ENCODE measurements at places on chromosomes 5 and 9.

DNA sequence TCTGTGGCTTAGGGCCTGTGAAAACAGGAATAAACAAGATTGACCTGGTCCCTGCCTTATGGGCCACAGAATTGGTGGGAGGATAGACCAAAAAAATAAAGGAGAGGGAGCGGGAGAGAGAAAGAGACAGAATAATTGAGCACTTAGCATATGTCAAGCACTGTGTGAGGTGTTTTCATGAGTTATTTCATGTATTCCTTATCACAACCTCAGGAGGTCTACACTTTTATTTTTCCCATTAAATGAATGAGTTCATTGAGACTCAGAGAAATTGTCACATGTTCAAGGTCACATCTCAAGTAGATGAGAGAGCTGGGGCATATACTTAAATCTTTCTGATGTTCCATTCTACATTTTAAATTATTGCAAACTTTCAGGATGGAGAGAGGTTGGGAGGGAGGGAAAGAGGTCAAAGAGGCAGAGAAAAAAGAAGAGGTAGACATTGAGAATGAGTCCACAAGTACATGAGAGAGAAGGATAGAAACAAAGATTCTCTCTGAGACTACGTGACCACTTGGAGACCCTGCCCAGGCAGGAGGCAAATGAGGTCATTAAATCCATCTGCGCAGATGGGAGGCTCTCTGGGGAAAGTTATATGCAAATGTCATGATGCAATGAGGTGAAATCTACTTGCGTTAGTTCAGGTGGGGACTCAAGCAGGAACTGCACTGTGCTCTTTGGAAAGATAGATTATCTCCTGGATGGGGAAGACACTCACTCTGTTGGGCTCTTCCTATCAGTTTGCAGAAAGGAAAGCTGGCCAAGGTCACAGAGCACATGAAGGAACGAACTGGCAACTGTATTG, 241.5 kb downstream of the PAPPA start:
- DNase-seq = no peak

- DNase-seq = no peak
Observed at GRCh38 chr5:56286015-56286884, 53.1 kb upstream of the ANKRD55 start.

DNA sequence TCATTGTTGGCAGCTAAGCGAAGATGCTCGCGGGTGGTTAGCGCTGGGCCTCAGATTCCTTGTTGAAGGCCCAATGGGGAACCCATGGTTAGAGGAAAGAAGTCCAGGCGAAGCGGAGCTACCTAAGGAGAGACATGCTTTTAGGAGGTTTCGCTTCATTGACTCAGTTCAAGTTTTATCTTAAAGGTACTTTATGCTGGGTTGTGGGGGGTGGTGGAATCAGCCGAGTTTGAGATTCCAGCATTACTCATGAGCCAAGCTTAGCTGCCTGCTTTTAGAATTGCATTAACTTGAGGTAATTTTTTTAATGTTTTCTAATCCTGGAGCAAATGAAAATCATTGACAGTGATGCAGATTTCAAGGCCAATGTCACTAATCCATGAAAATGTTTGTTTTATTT, 16.1 kb downstream of the MEGF10 start:
- no peak for DNase-seq

- no peak for DNase-seq
Observed at GRCh38 chr5:16754601-16755000, 137.8 kb upstream of the RETREG1 start.

- DNase-seq = no peak
Observed at GRCh38 chr9:92740009-92740408, 24.6 kb downstream of the BICD2 start.

DNA sequence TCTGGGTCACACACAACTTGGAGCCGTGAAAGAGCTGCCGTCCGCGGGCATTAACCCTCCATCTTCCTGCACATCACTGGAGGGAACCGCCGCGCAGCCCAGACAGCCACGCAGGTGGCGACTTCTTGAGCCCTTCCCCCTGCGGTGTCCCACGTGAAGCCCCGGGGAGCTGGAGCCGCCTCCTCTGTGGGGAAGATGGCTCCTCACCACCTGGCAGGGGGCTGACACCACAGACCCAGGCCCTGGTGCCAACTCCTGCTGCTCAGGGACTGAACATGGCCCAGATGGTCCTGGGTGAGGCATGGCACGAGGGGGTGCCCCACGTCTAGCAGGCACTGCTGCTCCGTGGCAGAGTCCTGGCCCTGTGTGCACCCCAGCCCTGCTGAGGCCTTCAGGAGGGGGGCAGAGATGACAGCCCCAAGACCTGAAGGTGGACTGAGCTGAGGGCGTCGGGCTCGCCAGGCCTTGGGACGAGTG, 38.9 kb downstream of the NDUFS6 start:
- DNase-seq = no peak

- no peak for DNase-seq
Observed at GRCh38 chr9:130936285-130937117, 2.5 kb downstream of the FIBCD1 start.

- DNase-seq = no peak
Observed at GRCh38 chr9:2116073-2116472, 100.9 kb downstream of the SMARCA2 start.

DNA sequence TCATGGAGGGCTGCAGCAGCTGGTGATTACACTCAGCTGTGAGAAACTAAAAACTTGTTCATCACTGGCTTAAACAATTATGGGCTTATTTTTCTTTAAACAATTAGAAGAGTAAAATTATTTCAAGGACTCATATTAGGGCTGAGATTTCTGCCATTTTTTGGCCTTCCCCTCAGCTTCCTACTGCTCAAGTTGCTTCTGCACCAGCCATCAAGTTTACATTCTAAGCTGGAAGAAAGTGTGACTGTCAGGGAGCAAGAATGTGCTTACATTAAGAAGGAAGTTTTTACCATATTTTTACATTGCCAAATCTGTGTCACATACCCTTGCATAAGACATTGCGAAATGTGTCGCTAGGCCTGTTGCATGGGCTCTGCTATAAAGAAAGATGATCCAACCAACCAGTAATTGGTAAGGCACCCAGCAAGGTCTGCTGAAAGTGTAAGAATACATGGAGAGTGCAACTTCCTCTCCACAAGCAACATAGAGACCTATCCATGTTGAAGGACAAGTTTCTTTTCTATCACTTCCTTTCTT, 260.3 kb upstream of the CDH10 start:
- no peak for DNase-seq

- no peak for DNase-seq
Observed at GRCh38 chr5:141485321-141486055, 658 bp downstream of the PCDHGC4 start.

GRCh38 chr9:106450549-106450948, 412.4 kb upstream of the ZNF462 start:
- no peak for DNase-seq

- no peak for DNase-seq
Observed at GRCh38 chr9:89465001-89465451, 32.9 kb downstream of the SEMA4D start.

- DNase-seq = no peak
Observed at GRCh38 chr5:1541702-1542400, 18.1 kb upstream of the LPCAT1 start.

- no peak for DNase-seq
Observed at GRCh38 chr5:158143081-158143480, 284.1 kb upstream of the CLINT1 start.

DNA sequence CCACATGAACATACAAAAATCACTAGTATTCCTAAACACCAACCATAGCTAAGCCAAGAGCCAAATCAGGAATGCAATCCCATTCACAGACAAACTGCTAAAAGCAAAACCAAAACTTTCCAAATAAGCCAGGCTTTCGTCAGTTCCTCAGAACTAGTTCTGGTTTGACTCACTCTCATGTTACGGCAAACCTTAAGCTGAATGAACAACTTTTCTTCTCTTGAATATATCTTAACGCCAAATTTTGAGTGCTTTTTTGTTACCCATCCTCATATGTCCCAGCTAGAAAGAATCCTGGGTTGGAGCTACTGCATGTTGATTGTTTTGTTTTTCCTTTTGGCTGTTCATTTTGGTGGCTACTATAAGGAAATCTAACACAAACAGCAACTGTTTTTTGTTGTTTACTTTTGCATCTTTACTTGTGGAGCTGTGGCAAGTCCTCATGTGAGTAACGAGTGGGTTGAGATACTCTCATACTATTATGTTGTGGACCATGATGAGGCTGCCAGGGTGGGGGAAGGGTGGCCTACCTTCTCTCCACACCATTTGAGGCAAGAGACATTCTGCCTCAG, at the start of gene PDCD1LG2:
PDCD1LG2 (plus strand) TSS at position 172 of the 572 bp plus-strand sequence. CDS start 12,016 bp downstream, outside the sequence.
- DNase-seq = no peak

GRCh38 chr5:98463676-98464075, 309.8 kb upstream of the RGMB start:
- DNase-seq = no peak

GRCh38 chr5:67341478-67341877, 144.9 kb upstream of the CD180 start:
- no peak for DNase-seq

DNA sequence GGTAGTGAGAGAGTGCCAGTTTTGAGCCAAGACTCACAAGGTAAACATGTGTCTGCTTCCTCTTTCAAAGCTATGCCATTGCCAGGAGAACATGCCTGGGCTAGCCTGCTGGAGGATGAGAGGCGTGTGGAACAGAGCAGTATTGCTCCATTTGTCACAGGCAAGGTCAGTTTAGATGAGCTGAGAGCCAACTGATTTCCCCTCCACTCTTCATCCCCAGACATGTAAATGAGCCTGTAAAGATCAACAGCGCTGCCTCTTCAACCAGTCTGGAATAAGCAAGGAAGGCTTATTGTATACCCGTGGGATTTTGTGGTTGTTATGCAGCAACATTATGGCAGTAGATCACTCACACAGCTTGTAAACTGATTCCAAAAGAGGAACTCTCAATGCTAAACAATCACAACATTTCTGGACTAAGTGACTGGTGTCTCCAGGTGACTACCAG, 8.2 kb upstream of the GDNF start:
- DNase-seq = no peak

- no peak for DNase-seq
Observed at GRCh38 chr5:128199104-128199503, 115.5 kb downstream of the SLC12A2 start.

- DNase-seq = no peak
Observed at GRCh38 chr5:65704621-65705239, 17.2 kb downstream of the SGTB start.

GRCh38 chr5:117107859-117108258, 533.2 kb upstream of the SEMA6A start:
- DNase-seq = no peak

- no peak for DNase-seq
Observed at GRCh38 chr5:150632305-150633160, 7.9 kb upstream of the SYNPO start.

DNA sequence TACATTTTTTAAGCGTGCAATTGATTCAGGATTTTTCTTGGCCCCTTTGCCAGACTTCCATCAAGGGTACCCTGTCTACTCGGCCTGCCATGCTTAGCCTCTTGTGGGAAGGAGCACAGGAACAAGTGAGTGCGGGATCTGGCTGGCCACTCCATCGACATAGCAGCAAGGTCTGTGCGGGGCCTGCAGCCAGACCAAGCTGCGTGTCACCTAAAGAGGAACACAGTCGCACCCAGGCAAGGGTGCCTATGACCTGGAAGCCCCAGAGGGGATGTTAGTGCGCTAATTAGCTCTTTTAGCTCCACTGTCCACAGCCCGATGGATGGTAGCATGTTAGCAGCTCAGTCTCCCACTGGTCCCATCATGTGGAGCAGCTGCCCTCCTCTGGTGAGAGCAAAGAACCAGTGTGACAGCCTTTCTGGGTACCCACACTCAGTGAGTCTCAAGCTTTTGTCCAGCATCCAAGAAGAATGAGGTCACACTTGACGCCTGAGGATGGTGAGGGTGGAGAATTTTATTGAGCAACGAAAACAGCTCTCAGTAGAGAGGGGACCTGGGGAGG, 38.7 kb downstream of the FTMT start:
- DNase-seq = no peak

- no peak for DNase-seq
Observed at GRCh38 chr5:109788596-109788995, 98.9 kb downstream of the MAN2A1 start.

- no peak for DNase-seq
Observed at GRCh38 chr5:81895307-81895706, 76.5 kb upstream of the ATG10 start.

DNA sequence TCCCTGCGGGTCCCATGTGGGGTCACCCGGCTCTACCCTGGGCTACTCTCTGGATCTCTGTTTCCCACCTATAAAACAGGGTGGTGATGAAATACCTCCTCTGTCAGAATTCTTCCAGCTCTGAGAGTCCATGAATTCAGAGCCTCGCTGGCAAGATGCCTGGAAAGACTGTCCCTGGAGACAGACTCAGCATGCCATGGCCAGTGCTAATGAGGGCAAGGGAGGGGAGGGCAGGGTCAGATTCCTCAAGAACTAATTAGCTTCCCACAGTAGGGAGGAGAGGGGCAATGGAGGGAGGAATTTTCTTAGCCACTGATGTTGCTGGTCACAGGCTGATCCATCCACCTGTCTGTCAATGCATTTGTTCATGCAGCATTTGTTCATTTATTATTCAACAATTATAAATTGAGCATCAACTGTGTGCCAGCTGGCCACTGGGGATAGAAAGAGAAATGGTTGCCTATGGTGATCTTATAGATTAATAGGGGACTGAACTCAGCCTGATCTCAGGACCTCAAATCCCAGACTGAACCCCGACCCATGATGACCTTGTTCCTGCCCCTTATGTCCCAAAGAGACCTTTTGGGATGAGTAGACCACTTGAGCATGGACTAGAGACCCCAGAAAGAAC, 4.7 kb downstream of the SYNPO start:
- DNase-seq = no peak

DNA sequence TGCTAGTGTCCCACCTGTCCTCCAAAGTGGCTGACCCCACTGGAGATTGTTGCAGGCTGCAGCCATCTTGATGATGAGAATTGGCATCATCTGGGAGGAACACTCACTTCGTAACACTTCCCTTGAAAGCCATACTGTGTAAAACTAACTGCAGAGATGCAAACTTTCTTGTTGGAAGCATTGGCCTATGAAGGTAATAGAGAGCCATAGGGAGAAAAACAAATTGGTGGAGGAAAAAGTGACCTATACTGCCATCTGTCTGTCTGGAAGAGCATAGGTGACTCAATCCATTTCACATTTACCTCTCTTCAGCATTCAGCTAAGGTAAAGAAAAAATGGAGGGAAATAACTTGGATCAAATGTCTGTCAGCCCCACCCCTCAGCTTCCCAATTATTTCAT, 473.4 kb downstream of the NTRK2 start:
- no peak for DNase-seq

DNA sequence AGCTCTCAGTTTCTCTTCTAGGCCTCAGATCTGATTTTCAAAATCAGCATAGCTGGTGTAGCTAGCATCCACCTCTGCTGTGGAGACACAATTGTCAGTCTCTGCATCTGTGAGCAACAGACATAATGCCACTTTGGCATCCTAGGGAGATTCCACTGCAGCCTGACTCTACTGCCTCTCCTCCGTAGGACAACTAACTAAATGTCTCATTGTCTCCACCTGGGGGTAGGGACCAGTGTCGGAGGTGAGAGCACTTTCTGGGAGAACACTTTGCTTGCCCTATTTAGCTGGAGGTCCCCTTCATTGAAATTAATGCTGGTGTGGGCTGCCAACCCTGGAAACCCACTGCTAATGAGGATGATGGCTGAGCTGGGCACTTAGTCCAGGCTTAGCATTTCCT, 1.4 kb downstream of the PPP3R2 start:
- no peak for DNase-seq

GRCh38 chr9:107486674-107487520, 2.7 kb downstream of the KLF4 start:
- no peak for DNase-seq

All from omental fat pad (tissue), 4 donors.